ENCODE measurements at places on chromosomes 4 and X. TPM values are rescaled to one million over a fixed set of nuclear protein-coding genes. Genes with fewer than 3 reads are reported as not detected.

Gene NXF2
- total RNA-seq: not detected

Gene TEX13D
- total RNA-seq: not detected

Gene TMEM35A
- total RNA-seq: 1.4 TPM

Gene BEX5
- 5.5 TPM for total RNA-seq

Gene SOX3
- total RNA-seq: 3.9 TPM

Gene CASP3
- total RNA-seq: 131 TPM

Gene GUCY1A1
- not detected for total RNA-seq

- DNase-seq: no peak
Measured at GRCh38 chr4:112526061-112526460, 10.1 kb upstream of the NEUROG2 start.

DNA sequence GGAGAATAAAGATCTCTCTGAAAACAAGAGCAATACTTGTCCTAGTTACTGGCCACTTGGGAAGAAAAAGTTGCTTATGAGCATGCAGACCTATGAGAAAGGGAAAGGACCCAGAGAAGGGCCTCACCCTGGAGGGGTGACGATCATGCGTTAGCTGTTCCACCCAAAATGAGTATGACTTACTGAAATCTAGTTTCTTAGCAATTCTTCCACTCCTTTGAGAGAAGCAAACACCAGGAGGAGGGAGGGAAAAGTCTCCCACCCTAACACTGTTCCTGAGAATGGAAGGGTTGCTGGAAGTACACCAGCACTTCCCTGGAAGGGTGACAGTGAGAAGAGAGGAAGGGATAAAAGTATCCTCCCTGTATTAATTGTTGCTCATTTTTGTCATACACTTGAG, 107.9 kb downstream of the ADGRL3 start:
- no peak for DNase-seq

- DNase-seq: no peak
Measured at GRCh38 chr4:145890689-145891088, 47.9 kb downstream of the ZNF827 start.

DNA sequence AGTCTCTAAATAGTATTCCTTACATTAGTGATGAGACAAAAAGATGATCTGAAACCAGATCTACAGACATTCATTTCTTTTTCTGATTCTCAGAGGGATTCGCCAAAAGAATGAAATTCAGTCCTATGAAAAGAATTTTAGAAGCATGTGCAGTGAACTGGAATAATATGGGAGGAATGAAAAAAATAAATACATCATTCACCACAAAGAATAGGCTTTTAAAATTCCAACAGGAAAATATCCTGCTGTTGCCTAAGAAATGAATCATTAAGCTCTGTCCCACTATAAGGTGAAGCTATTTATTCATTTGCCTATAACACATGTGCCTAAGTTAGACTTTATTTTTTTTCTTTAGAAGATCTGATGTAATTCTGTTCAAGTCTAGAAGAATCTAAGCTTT, 165.9 kb downstream of the IL15 start:
- DNase-seq: no peak

GRCh38 chr4:150033901-150034300, 44.3 kb upstream of the DCLK2 start:
- no peak for DNase-seq

- no peak for DNase-seq
Measured at GRCh38 chr4:648579-649292, 23.4 kb downstream of the PDE6B start.

DNA sequence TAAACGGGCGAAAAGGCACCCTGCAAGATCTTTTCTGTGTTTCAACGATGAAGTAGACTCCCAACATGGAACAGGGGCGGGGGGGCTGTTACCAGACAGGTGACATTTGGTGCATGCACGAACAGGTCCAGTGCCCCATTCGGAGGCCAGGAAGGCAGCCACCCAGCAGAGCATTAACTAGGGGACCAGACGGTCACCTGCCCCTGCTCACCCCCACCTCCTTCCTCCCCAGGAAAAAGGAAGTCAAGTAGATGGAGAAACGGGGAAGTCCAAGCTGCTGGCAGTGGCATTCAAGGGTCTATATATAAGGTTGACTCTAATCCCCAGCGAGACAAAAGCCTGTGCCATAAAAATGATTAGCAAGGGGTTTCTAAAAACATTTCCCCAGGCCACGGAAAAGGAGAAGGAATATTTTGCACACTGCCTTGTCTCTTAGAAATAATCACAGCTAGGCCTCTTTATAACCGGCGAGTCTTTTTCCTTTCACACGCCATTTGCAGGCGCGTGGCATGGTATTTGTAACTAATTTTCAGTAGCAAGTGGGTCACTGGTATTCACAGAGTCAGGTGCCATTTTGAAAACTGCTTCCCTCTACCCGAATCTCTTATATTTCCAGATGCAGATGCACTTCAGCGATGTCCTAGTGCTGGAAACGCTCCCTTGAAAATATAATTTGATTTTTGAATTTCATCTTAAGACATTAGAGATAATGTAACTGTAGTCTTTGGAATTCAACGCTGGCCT, 1.2 kb upstream of the TMSB4X start:
- no peak for DNase-seq

DNA sequence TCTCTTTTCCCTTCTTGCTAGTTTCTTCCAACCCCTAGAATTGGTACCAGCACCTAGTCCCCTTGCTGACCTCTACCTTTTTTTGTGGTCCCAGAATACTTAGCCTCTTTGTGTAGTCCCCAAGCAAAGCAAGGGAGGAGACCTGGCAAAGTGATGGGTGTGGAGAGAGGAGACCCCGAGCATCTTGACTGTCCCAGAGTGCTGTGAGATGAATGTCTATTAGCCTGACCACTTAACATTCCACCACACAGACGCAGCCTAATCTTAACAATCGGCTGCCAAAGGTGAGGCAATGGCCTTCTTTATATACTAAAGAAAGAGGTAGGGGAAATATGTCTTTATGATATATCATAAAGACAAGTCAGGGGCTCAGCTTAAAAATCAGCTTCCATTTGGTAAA, 55.9 kb downstream of the TRIM2 start:
- no peak for DNase-seq

DNA sequence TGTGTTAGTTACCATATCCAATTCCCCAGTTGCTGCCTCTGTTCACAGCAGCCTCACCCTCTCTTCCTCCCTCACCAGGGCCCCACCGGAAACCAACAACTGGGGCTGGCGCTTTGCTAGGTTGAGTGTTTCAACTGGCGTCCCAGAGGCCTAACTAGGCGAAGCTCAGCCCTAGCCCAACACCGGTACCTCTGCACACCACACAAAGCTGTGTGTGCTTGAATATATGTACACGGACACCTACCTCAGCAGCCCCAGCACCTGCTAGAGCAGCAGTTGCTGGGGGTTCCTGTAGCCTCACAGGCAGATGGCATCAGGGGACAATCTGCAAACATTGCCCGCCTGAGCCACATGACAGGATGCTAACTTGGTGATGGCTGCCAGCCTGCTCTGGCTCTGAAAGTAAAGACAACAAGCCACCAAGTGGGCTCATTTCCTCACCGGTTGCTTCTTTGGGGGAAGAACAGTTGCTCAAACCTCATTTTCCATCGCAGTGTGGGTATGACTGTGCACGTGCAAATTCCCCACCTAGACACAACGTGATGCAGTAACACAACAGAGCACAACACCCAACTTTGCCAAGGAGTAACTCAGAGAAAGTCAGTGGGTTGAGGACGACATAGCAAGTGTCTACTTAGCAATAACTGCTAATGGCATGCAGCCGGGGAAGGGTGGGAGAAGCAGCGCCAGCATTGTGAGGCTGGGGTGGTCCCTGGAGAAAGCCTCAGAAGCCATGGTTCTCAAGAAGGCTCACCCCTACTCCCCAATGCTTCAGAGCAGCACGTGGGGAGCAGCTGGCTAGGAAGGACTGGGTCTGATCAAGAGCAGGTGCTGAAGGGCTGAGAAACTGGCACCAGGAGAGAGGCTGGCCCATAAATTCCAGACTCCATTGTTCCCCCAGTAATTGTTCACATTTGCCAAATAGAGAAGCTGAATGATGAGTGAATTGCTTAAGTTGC, 139.5 kb downstream of the SH3KBP1 start:
- no peak for DNase-seq

GRCh38 chr4:74374561-74375327, 9.8 kb downstream of the EREG start:
- DNase-seq: no peak

GRCh38 chr4:172554588-172554987, 614.0 kb upstream of the GALNT7 start:
- DNase-seq: no peak

DNA sequence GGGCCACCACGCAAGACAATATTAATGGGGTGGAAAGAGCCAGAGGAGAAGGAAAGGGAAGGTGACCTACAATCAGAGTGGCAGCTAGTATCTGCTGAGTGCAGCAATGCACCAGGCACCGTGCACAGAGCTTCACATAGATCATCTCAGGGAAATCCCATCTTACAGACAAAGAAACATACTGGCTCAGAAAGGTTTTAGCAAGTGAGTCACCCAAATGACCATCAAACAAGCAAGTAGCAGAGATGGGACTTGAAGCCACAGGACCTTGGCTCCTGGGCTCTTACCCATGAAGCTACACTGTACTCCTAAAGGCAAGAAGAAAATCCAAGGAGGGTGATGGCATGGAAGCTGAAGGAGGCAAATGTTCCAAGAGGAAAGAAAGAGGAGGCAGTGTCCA, 6.8 kb downstream of the ANXA5 start:
- DNase-seq: no peak

DNA sequence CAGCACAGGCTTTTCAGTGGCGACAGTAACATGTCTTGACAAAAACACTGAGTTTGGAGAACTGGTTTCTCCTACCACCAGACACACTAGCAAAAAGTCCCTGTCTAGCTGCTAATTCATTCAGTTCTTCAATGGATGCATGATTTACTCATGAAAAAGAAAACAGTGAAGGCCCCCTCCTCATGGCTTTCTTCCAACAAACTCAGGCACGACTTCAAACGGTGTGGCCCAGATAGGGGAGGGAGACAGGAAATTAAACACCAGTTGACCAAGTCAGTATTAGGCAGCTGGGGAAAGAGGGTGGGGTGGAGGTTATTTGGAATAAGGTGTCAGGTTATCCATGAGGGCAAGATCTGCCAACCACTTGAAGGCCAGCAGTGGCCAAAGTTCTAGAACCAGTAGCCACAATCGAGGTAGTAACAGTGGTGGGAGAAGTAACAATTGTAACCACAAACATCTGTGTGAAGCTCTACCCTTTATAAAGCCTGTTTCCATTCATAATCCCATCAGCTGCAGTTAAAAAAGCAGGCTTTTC, 60.2 kb downstream of the SEPSECS start:
- no peak for DNase-seq

- no peak for DNase-seq
Measured at GRCh38 chr4:25859429-25860148, 3.2 kb downstream of the SEL1L3 start.

GRCh38 chr4:105206214-105206613, 59.5 kb downstream of the TET2 start:
- no peak for DNase-seq
